ENCODE measurements at places on chromosomes 12 and 14.

- no peak for DNase-seq
Observed at GRCh38 chr14:71286126-71286525, 378.9 kb downstream of the PCNX1 start.

DNA sequence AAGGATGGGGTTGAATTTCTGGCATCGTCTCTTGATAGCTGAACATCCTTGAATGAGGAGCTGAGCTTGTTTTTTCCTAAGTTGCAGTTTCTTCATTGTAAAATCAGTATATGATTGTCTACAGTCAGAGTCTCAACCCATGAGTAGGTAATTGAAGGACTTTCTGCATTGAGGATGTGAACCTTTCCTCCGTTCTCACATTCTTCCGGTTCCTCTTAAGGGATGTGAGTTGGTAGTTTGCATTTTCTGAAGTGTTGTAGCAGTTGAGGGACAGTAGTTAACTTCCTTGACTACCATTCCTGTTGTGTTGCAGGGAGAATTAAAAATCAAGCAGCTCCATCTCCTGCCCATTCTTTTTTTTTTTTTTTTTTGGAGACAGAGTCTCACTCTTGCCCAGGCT lies 19.1 kb downstream of the TPCN1 start:
- no peak for DNase-seq

- peak; percentile 7 for DNase-seq
Observed at GRCh38 chr12:108907839-108908351, 28.0 kb downstream of the DAO start.

- no peak for DNase-seq
Observed at GRCh38 chr12:15520844-15521243, 198.5 kb downstream of the PTPRO start.
